ENCODE measurements at places on chromosomes 5 and 9.

DNA sequence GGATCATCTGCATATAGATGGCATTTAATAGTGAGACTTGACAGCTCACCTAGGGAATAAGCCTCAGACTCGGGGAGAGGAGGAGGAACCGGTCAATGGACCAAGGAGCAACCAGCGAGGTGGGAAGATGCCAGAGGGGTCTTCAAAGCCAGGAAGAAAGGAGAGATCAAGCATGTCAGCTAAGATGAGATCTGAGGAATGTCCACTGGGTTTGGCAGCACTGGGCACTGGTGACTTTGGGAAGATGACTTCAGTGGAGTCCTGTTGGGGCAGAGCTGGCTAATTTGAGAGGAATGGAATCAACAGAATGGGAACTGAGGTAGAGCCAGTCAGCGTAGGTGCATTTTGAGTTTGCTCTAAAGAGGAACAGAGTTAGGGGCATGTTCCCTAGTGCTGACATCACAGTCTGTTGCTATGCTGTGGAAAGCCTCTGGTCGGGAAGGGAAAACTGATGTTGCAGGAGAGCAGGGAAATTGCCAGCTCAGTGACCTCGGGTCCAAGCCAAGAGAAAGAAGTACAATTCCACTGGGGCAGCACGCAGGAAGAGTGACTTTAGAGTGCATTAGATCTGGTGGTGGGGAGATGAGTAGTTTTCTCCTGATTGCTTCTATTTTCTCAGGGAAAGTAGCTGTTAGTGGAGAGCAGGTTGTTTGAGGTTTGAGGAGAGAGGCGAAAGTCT lies 56.9 kb downstream of the ZNF618 start:
- no peak for DNase-seq

DNA sequence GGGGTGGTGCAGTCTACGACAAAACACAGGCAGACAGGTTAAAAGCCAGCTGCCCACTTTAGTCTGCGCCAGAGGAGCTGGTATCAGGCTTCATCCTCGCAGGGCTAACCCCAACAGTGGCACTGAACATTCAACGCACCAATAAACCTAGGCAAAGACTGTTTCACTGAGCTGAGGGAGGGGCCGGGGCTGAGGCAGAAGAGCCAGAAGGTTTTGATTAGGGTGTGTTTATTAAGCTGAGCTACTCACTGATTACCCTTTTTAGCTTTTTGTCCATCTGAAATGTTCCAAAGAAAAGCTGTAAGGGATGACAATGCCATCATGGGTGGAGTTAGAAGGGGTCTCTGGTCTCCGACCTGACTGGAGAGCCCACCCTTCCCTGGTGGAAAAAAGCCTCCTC lies 1.4 kb downstream of the ZMYND19 start:
- no peak for DNase-seq

GRCh38 chr9:3497857-3498256 lies 27.9 kb downstream of the RFX3 start:
- no peak for DNase-seq

DNA sequence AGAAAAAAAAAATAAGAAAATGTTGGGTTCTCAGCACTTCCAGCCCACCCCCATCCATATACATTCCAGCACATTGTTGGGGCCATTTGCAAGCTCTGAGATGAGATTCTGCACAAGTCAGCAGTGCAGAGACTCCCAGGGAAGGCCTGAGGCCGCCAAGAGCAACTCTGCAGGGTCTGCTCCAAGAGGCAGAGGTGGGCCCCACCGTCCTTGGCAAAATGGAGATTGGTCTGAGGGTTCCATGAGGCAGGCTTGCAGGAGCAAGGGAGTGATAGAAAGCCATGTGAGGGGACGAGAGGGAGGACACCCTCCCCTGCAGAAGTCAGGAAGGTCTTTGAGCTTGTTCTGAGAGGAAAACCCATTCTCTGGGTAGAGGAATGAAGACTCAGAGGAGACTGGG lies 51.9 kb upstream of the SAP30L start:
- no peak for DNase-seq

Measured in inflammatory macrophage (primary cell).